GM12865 (cell line): ENCODE measurements at places on chromosomes 1 and 21.
A peak's percentile ranks its signal among the peaks of the same experiment; 100 is the strongest.

DNA sequence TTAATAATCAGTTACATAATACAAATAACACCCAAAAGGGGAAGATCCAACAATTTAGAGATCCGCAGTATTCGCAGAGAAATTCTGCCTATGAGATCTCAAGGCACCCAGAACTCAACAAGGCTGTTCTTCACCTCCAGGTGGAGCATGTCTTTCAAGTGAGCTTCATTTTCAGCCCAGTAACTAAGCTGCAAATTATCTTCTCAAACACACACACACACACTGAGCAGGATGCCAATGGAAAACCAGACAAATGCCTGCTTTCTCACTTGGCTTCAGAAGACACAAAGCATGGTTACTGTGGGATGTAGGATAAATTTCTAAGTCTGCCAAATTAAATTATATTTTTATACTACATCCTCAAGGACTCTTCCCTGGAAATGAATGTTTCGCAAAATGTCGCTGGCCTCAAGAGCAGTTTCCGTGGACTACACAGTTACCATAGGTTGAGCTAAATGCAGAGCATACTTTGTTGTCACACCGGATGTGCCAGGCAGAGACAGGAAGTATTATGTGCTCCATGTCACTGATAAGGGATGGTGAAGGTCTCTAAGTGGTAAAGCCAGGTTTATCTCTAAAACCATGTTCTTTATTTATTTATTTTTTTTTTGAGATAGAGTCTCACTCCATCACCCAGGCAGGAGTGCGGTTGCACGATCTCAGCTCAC, 30.3 kb downstream of the UBR4 start:
- peak; percentile 38 for DNase-seq

DNA sequence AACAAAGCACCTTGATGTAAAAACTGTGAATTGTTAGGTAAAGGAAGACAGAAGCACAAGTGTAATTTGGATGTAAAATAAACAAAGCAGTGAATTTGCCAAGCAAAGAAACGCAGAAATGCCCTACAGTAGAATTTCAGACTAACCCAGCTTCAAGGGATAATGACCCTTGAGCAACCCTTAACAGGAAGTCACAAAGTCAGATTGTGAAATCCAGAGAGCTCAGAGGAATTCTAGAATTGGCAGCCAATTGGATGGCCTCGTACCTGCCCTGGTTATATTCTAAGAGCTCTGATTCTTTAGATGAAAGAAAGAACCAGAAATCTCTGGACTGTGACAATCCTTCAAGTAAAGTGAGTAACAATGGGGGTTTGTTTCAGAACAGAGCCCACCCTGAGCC, 152.7 kb upstream of the CHRM3 start:
- no peak for DNase-seq

DNA sequence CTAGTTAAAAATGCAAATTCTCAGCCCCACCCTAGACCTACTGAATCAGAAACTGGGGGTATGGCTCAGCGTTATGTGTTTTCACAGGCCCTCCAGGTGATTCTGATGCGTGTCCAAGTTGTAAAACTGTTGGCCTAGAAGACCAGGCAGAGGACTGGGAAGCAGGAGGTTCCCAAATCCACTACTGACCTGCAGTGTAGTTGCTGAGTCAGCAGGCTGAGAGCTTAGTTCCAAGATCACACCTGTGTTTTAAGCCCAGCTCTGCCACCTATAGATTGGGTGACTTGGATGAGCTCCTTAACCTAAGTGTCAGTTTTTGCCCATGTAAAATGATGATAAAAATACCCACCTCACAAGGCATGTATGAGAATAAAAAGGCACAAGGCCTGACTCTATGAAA, 4.1 kb downstream of the GRHL3 start:
- no peak for DNase-seq

DNA sequence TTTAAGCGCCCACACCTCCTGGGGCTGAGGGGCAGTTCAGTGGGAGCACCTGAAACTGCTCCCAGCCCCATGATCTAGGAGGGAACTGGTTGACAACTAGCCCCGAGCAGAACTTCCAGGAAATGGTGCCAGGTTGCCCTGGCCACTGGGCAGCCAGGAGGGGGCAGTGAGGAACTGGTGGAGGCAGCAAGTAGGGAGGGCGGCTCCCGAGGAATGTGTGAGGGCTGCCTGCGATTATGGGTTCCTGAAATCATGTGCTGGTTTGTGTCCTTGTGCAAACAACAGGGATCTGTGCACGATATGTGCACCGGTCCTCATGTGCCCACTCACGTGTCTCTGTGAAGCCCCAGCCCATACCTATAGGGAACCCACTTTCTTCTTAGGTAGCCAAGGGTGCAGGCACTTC, 9.9 kb downstream of the GPR3 start:
- peak; percentile 52 for DNase-seq

DNA sequence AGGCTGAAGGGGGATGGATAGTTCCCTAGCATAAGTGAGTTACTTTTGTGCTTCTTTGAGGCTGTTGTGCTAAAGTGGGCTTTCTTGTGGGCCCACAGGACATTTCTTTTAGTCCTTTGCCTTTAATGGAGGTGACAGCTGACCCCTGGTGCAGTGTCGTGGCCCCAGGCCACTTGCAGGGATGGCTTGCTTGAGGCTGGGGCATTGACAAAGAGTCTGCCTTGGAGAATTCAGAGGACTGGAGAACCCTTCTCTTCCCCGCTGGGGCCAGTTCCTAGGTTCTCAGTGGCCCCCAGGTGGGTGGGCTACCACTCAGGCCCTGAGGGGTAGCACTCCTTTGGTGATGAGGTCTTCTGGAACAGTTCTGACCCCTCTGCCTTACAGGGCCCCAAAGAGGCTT, 12.8 kb downstream of the ABCG1 start:
- no peak for DNase-seq
